ENCODE measurements at places on chromosomes 1 and 21.

- DNase-seq, result no peak
Measured at GRCh38 chr1:19645411-19646251, 1.5 kb downstream of the NBL1 start.

- DNase-seq, result no peak
Measured at GRCh38 chr1:241225741-241226140, 131.3 kb downstream of the RGS7 start.

- DNase-seq, result no peak
Measured at GRCh38 chr1:113567427-113567826, 177.1 kb downstream of the MAGI3 start.

DNA sequence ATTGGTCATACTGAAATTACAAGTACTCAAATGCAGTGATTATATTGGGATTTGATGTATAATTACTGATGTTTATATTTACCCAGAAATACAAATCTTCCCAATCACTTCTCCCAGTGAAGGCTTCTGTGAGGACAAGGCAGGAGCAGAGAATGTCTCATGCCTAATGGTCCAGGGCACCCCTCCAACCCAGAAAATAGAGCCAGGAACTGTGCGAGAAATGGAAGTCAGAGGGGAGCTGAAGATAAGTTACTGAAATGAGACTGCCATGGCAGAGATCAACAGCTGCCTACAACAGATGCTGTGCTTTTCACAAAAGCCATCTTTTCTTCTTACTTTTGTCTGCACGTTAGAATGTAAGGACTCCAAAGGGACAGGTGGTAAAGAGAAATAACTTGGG, 171.2 kb downstream of the TTLL7 start:
- no peak for DNase-seq

- no peak for DNase-seq
Measured at GRCh38 chr1:175287849-175288248, 95.3 kb upstream of the KIAA0040 start.

- DNase-seq, result no peak
Measured at GRCh38 chr1:68363339-68363738, 86.4 kb downstream of the RPE65 start.

DNA sequence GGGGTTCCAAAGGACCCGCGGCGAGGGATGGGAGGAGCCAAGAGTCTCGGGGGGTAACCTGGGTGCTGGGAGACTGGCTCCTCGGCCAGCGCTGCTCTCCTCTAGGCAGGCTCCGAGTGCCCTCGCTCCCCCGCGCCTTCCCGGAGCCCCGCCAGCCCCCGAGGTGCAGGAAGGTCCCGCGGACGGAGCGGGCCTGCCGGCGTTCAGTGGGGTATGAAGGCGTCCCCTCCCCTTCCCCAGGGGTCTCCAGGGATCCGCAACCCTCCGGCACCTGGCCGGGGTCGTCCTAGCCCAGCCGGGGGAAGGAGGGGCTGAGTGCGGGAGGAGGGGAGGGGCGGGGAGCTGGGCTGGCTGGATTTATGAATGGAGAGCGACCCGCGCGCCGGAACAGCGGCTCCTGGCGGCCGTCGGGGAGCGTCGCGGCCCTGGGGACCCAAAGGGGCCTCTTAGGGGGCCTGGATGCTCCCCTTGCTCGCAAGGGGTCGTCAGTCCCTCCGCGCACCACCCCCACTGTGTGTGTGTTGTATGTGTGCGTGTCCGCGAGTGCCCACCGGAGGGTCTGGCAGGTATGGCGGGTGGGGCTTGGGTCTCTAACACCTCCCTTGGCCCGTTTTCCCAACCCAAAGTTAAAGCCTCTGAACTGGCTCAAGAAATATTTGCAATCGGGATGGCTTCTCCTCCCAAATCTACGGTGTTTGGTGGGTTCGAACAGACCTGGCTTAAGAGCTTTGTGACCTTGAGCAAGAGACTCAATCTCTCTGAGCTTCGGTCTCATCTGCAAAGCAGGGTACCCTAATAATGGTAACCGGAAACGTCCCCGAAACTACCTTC, 642 bp downstream of the HCRTR1 start:
- peak; percentile 16 for DNase-seq

GRCh38 chr1:57839067-57839466, 415.2 kb upstream of the DAB1 start:
- DNase-seq, result no peak

- no peak for DNase-seq
Measured at GRCh38 chr1:173190101-173190936, 16.8 kb downstream of the TNFSF4 start.

- DNase-seq, result no peak
Measured at GRCh38 chr1:215669806-215670491, 102.8 kb downstream of the KCTD3 start.

DNA sequence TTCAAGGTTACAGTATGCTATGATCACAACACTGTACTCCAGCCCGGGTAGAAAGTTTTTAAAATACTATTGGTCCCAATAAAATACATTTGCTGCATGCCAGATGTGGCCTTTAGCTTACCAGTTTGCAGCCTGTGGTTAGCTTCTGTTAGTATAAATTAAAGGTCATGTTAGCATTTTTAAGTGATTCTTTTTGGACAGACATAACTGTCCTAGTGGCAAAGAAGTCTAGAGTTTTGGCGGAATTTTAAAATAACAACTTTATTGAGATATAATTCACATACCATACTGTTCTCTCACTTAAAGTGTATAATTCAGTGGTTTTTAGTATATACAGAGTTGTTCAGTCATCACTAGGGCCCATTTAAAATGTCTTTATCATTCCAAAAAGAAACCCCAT, 24.3 kb upstream of the TMEM39B start:
- DNase-seq, result no peak

GRCh38 chr1:36730599-36730998, 247.9 kb upstream of the CSF3R start:
- no peak for DNase-seq

GRCh38 chr1:205590777-205591513, 40.9 kb downstream of the ELK4 start:
- DNase-seq, result no peak

DNA sequence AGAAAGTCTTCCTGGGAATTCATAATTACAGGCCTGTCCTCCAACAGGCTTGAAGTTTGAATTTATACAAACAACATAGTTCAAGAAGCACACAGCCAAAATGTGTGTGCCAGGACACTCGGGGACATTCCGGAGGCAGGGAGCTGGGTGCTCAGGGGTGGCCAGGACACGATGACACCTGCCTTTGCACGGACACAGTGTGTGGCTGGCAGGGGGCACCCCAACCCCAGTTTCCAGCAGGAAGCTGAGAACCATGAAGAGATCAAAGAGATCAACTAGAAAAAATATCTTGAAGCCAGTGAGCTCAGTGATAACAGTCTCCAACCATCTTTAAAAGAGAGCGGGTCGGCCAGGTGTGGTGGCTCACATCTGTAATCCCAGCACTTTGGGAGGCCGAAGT, 32.5 kb upstream of the TRAPPC10 start:
- DNase-seq, result no peak

All from effector CD4-positive, alpha-beta T cell (primary cell).